ENCODE measurements at places on chromosomes 11 and 22.

DNA sequence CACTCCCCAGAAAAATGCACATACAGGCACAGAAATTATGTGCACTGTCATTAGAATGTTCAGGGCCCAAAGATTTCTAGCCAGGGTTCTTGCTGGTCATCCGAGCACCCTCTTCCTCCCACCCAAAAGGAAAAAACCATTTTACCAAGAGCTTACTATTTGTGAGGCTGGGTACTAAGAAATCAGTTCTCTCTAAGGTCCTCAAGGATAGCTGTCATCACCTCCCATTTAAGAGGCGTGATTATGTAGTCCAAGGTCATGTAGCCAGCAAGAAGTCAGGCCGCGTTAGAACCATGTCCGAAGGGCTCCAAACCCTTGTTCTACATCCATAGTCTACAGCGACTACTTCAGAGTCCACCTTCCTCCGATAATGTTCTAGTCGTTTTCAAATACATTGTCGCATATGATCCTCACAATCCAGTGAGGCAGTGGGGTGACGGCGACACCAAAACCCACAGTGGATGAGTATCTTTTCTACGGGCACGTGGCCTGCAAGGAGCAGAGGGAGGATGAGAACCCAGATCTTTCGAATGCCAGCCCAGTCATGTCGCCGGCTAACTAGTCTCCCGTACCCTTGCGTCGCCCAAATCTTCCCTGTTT lies 634 bp downstream of the TIMM8B start:
- peak; percentile 28 for DNase-seq

DNA sequence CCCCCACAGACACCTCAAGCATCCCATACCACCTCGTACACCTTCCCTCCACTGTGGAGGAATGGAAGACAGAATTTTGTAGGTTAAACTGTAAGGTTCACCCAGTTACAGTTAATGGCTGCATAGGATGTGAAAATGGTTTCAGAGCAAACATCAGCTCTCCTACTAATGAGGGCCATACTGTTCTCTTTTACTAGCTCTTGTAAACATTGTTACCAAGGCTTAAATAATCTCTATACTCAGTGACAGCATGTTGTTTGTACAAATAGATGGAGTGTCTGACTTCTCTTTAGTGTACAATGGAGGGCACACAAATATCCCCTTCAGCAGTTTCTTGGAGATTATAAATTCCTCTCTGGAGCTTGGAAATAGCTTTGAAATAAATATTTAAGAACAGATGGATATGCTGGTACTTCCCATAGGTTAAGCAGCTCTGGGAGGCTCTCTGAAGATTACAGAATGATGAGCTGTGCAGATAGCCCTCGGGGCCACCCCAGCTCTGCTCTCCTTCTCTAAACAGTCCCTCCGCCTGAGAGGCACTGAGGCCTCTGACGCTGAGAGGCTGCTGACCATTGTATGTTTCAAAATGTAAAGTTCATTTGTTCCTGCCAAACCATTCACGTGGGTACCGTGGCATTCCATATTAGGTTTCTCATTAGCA lies 25.7 kb downstream of the TTC12 start:
- no peak for DNase-seq

- no peak for DNase-seq
Measured at GRCh38 chr22:18947905-18948304, 11.8 kb upstream of the PRODH start.

- no peak for DNase-seq
Measured at GRCh38 chr11:18726040-18726439, at the start of gene IGSF22. Gene IGSF22, minus strand, starts transcription at chr11:18726188. Its CDS starts 1,952 bp downstream, at chr11:18724236.

- DNase-seq: no peak
Measured at GRCh38 chr11:91023731-91024130, 800.9 kb upstream of the CHORDC1 start.

GRCh38 chr22:24965822-24966626 lies 13.5 kb downstream of the KIAA1671 start:
- DNase-seq: no peak

- peak; percentile 61 for DNase-seq
Measured at GRCh38 chr11:68974421-68975194, 6.2 kb downstream of the MRGPRD start.

- DNase-seq: no peak
Measured at GRCh38 chr11:3867209-3868091, 12.0 kb downstream of the STIM1 start.

GRCh38 chr22:37244114-37244921 lies at the start of gene RAC2:
Gene RAC2, minus strand, starts transcription at chr22:37244269. Its CDS starts 121 bp downstream, at chr22:37244148.
- DNase-seq: peak; percentile 82
